Erythroblast (primary cell): ENCODE measurements at places on chromosomes 6 and 20.

- DNase-seq = no peak
Observed at GRCh38 chr20:63171991-63172390, 43.9 kb downstream of the YTHDF1 start.

DNA sequence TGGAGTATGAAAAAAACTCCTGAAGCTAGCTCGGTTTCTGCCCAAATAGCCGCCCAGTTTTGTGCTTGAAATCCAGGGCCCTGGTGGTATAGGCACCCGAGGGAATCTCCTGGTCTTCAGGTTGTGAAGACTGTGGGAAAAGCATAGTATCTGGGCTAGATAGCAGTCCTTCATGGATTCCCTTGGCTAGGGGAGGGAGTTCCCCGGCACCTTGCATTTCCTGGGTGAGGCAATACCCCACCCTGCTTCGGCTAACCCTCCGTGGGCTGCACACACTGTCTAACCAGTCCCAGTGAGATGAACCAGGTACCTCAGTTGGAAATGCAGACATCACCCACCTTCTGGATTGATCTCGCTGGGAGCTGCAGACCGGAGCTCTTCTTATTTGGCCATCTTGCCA, 184.5 kb upstream of the SLC35B3 start:
- DNase-seq = no peak

GRCh38 chr6:47118611-47119010, 76.5 kb upstream of the ADGRF1 start:
- no peak for DNase-seq

DNA sequence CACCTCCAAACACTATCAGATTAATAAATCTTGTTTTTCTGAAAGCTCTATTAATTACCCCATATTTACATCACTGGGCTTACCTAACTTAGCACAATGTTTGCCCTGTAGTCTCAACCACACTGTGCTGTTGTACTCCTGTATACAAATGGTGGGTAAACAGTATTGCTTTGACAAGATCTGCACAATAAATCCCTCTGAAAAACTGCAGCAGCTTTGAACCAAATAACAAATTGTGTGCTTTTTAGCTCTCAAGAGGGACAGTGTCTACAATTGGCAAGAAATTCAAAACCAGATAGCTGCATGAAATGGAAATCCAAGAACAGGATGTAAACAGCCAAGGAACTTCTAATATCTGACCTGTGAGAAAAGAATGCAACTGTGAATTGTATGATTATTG, 10.4 kb downstream of the KIF6 start:
- DNase-seq = no peak

- DNase-seq = no peak
Observed at GRCh38 chr6:167702241-167702827, 124.4 kb upstream of the AFDN start.

GRCh38 chr20:53623454-53624211, 30.0 kb upstream of the ZNF217 start:
- peak; percentile 86 for DNase-seq

- DNase-seq = no peak
Observed at GRCh38 chr6:39543950-39544349, 181.3 kb downstream of the KIF6 start.

- DNase-seq = no peak
Observed at GRCh38 chr6:12324099-12324498, 33.9 kb downstream of the EDN1 start.

GRCh38 chr6:167827583-167828324, 1.0 kb downstream of the AFDN start:
- DNase-seq = peak; percentile 11

DNA sequence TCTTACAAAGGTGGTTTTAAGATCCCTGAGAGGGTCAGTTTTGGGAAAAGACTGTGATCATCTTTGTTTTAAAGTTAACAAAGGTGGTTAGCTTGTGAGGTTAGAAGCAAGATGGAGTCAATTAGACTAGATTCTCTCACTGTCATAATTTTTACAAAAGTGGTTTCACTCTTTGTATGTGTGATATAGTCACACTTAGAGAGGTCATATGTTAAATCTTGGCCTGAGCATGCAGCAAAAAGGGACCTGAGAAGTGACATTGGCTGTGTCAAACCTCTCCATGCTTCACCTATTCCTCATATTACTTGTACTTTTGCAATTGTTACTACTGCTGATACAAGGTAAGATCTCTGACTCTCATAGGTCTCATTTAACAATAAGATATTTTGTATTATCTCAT, 368.0 kb downstream of the TBC1D32 start:
- no peak for DNase-seq

GRCh38 chr6:163526346-163526745, 111.8 kb downstream of the QKI start:
- no peak for DNase-seq

- DNase-seq = peak; percentile 62
Observed at GRCh38 chr6:138374815-138375214, 2.9 kb upstream of the SMIM28 start.

- no peak for DNase-seq
Observed at GRCh38 chr6:88920774-88921733, 42.4 kb downstream of the RNGTT start.

DNA sequence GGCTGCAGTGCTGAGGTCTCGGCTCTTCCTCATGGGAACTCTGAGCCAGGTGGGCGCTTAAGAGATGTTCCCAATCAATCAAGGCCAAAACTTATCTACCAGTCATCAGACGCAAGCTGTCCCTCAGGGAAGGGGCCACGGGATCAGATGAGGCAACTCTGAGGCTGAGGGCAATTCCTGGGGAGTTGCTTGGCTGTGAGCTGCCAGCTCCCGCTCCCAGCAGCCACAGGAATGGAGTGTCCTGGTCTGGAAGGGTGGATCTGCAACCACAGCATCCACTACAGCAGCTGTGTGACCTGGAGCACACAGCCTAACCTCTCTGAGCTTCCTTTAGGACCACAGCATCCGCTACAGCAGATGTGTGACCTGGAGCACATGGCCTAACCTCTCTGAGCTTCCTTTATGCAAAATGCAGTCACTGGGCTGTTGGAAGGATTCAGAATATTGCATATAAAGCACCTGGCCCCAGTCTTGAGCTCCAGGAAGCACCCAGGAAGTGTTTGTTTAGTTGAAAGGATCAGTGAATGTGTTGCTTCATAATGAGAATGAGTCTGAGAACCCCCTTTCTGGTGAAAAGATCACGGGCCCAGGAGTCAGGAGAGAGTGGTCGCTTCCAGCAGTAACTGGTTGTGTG, 60.9 kb downstream of the TFAP2C start:
- DNase-seq = no peak

DNA sequence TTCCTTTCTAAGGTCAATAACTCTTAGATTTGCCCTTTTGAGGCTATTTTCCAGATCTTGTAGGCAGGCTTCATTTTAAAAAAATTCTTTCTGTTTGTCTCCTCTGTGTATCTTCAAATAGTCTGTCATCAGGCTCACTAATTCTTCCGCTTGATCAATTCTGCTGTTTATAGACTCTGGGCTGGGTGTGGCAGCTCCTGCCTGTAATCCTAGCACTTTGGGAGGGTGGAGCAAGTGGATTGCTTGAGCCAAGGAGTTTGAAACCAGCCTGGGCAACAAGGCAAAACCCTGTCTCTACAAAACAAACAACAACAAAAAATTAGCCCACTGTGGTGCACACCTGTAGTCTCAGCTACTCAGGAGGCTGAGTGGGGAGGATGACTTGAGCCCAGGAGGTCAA, 40.0 kb upstream of the SCP2D1 start:
- DNase-seq = no peak

- no peak for DNase-seq
Observed at GRCh38 chr20:20549704-20550103, 162.7 kb downstream of the RALGAPA2 start.

DNA sequence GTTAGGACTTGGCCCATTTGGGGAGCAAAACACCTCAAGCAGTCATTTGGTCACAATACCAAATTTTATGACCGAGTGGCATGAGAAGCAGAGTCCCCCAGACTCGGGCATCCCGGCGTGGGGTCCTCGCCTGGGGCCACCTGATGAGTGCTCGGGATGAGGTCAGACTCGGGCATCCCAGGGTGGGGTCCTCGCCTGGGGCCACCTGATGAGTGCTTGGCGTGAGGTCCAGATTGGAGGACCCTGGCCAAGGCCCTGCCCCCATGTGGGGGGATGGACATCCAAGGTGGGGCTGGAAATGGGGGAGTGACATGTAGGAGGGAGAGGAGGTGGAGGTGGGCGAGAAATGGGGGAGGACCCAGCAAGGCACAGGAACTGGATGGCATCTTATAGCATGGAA, 56.1 kb upstream of the CST7 start:
- DNase-seq = no peak

DNA sequence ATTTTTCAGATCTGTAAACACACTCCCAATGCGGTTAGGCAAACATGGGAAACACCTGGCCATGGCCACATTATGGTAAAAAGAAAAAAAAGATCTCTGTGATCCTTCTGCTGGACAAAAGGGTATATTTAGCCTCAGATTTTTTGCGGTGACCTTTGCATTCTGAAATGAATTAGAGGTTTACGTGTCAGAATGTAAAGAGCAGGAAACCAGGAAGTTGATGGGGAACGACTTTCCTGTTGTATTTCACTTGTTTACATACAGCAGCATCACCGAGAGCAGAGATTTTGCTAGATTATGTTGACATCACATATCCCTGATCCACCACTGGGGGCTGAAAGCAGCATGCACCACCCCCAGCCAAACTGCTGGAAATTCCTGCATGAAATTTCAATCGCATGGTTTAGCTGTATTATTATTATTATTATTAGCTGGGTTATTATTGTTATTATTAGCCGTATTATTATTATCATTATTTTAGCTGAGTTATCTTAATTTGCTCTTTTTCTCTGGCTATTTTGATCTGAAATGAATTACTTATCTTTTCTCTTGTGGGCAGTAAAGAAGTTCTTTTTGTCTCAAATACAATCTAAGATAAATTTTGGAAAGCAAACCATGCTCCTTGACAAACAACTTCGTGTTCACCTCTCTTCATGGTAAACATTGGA, 189.4 kb downstream of the ZFP64 start:
- no peak for DNase-seq

- DNase-seq = no peak
Observed at GRCh38 chr6:33686981-33687975, 24.2 kb downstream of the UQCC2 start.

GRCh38 chr20:4891997-4892396, 109.3 kb downstream of the SLC23A2 start:
- no peak for DNase-seq

DNA sequence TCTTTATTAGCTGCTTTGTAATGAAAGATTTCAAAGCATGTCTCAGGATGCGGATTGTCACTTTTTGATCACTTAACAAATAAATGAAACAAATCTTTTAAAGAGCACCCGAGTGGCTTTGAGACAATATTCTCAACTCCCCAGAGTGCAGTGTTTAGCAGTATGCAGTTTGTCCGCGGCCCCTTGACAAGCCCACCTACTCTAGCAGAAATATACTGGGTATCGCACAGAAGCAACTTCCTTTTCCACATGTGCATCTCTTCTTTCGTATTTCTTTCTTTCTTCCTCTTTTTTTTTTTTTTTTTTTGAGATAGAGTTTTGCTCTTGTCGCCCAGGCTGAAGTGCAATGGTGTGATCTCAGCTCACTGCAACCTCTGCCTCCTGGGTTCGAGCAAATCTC, 84.5 kb upstream of the FAM184A start:
- no peak for DNase-seq

GRCh38 chr20:24160563-24161281, 172.1 kb upstream of the GGTLC1 start:
- DNase-seq = peak; percentile 36

DNA sequence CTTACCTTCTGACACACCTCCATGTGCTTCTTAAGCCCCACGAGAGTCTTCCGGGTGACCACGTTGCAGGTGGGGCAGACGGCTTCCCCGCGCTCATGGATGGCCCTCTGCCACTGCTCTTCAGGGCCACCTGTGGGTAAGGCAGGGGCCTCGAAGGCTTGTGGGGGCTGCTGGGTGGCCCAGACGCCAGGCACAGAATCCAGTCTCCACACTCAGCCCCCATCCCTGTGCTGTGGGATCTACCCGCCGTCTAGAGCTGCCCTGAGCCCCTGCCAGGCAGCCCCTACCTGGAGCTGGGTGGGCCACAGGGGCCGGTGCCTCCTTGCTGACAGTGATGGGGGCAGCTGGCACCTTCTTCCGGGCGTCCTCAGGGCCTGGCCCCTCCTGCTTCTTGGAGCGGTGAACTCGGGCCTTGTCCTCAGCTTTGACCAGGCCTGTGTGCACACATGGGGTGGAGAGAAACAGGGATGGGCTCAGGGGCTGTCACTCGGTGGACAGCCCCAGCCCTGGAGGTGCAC, 5.9 kb downstream of the ZNF512B start:
- DNase-seq = no peak

DNA sequence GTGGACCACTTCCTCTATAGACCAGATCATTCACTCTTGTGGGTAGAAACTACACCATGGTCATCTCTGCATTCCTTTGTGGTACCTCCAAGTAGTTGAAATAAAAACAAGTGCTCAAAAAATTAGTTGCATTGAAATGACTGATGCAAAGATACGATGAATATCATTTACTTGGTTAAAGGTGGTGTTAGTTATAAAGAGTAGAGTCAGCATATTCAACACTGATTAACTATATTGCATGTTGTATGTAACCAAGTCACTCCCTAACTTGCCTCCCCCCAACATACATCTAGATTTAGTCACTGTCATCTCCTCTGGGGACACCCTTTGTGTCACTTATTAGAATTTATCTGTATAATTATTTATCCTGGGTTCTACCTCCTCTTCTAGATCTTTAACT, 77.7 kb downstream of the SHLD1 start:
- DNase-seq = no peak

DNA sequence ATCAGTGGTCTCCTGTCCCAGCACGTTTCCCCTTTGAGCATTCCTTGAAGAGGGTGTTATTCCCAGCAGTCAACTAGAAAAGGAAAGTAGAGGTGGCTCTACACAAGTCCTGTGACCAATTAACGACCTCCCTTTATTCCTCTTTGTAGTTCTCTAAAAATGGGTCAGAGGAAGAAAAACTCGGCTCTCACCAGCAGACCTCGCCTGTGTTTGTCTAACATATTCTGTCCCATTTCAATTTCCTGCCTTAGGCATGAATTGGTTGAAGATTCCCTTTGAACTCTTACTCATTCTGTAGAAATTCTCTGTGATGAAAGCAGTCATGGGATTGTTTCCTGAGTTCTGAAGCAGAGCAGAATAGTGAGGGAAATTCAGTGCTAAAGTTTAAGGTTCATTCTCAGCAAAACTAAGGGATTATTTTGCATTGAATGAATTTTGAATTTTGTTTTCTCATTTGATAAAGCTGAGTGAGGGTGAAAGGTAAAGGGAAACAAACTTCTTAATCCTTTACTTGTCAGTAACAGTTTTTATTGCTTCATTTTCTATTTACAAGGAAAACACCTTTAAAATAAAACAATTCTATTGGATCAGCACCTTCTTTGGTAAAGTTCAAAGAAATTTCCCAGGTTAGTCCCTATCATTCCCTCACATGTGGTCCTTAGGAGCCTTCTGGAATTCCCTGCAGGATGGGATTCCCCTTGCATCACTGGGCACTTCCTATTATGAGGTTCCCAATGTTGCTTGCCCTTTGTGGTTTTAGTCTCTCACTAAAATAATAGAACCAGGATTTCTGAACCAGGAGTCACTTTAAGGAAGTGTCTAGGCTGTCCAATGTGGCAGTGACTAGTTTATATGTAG, 105.8 kb downstream of the SLX4IP start:
- no peak for DNase-seq

- no peak for DNase-seq
Observed at GRCh38 chr6:14012313-14013030, 87.7 kb downstream of the RNF182 start.

GRCh38 chr6:159068904-159069578, 24.2 kb upstream of the TAGAP start:
- no peak for DNase-seq
